ENCODE measurements at places on chromosomes 3 and 15.

DNA sequence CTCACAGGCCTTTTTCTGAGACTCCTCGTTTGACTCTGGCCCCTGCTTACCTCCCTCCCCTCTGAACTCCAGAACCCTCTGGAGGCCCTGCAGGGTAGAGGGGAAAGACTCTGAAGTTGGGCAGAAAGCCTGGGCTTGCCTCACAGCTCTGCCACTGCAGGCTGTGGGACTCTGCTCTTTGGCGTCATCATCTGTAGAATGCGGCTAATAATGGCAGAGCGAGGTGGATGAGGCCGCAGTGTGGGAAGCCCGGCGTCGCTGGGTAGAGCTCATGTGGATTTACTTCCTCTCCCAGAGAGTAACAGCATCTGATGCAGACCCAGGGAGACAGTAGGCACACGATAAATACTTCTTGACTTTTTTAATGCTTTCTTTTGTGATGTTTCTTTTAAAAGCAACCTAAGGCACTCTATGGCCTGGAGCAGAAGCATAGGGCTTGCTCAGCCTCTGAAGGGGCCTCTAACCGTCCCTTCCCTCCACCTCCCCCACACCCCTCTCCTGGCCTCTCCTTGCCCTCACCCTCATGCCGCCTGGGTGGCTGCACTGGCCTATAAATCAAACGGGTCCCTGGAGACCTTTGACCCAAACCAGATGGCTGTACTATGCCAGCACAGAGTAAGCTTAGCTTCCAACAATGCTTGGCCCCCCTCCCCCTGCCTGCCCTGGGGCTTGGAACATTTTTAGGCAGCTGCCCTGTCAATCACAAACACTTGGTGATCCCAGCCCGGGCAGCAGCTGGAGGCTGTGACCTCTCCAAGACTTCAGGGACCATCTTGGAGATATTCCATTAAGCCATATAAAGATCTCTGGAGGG lies 32.9 kb downstream of the SPSB4 start:
- DNase-seq, result no peak

- no peak for DNase-seq
Measured at GRCh38 chr15:89749951-89750559, 994 bp downstream of the MESP1 start.

DNA sequence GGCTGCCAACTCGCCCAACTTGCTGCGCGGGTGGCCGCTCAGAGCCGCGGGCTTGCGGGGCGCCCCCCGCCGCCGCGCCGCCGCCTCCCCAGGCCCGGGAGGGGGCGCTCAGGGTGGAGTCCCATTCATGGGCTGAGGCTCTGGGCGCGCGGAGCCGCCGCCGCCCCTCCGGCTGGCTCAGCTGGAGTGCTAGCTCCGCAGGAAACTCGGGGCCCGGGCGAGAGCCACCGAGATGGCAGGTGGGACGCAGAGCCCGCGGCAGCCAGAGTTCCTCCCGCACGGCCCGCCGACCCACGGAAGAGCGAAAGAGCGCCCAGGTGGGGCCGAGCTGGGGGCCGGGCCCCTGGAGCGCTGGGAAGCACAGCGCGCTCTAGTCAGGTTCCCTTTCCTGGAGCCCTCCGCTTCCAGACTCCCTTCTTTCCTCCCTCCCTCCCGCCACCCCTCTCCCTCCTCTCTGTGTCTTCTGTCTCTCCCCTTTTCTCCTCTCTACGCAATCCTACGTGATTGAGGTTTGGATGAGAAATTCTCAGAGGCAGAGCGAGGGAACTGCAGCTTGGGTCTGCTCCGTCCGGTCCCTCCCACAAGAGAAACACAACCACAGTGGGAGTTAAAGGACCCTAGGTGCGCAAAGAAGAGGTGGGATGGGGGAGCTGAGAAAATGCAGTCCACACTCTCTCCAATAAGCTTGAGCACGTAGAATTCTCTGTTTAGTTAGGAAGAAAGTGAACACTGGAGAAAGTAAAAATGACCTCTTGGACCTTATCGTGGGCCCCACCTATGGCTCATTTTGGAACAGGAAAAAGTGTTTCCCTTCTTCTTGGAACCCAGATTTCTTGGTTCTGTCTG lies 317.3 kb downstream of the FGF12 start:
- DNase-seq, result no peak

- DNase-seq, result no peak
Measured at GRCh38 chr3:161969867-161970266, 473.3 kb downstream of the OTOL1 start.

DNA sequence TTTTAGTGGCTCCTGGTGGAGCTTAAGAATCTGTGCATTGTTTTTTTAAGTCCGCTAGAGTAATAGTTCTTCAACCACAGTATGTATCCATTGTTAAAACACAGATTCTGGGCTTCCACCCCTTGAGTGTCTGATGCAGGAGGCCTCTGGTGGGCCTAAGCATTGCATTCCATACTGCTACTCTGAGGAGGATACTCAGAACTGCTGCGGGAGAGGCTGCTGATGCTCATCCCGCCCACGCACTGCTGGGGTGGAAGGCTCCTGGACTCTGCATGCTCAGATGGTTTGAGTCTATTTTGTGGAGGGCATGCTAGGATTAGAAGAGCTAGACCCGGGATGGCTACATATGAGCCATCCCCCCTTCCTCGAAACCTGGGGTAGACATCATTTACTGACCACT lies 74.4 kb downstream of the THSD4 start:
- DNase-seq, result no peak
